ENCODE measurements at places on chromosomes 3 and 15.

DNA sequence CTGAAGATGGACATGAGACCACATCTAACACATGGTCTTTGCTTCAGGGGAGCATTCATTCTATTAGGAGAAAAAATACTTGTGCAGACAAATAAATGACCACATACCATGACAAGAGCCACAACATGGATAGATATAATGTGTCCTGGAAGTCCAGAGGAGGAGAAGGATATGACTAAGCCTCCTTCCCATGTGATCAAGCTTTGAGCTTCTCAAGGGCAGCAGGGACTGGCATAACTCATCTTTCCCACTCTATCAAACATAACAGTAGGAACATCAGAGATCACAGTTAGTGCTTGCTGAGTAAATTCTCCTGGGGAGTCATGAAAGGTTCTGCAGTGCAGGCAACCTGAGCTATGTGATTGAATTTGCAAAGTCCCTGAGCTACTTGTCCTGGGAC, 86.0 kb upstream of the LPP start:
- no peak for DNase-seq

GRCh38 chr3:112357930-112358780, 25.2 kb downstream of the CD200 start:
- DNase-seq: no peak

DNA sequence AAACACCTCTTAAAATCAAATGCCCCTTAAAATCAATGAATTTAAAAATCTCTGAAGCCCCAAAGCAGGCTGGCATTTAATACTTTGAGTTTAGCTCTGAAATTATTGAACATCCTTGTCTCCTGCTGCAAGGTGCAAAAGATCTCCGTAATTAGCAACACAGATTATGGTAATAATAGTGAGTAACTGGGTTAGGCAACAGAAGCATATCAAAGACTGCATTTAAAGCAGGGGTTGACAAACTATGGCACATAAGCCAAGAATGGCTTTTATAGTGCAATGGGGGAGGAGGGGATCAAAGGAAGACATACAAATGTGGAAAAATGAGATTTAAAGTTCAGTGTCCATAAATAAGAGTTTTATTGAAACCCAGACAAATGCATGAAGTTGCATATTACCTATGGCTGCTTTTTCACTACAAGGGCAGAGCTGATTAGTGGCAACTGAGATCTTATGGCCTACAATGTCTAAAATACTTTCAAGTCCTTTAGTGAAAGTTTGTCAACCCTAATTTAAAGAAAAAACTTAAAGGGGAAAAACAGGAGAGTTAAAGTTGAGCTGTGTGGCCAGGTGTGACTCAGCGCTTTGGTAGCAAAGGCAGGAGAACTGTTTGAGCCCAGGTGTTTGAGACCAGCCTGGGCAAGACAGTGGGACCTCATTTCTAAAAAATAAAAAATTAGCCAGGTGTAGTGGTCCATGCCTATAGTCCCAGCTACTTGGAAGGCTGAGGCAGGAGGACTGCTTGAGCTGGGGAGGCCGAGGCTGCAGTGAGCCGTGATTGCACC, 157.6 kb downstream of the TBL1XR1 start:
- DNase-seq: no peak

DNA sequence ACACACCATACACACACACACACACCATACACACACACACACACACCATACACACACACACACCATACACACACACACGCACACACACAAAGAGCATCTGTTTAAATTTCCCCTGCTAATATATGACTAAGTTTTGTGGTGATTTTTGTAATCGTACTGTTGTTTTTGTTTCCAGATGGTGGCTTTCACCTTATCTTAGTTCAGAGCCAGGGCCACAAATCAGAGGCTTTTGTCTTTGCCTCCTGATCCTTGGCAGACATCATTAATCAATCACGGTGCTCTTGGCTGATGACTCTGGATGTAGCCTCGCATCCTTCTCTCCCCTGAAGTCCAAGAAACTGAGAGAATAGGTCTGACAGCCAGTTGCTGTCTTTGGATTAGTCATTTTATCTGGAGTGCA, 52.1 kb downstream of the EDEM1 start:
- DNase-seq: peak; percentile 61

DNA sequence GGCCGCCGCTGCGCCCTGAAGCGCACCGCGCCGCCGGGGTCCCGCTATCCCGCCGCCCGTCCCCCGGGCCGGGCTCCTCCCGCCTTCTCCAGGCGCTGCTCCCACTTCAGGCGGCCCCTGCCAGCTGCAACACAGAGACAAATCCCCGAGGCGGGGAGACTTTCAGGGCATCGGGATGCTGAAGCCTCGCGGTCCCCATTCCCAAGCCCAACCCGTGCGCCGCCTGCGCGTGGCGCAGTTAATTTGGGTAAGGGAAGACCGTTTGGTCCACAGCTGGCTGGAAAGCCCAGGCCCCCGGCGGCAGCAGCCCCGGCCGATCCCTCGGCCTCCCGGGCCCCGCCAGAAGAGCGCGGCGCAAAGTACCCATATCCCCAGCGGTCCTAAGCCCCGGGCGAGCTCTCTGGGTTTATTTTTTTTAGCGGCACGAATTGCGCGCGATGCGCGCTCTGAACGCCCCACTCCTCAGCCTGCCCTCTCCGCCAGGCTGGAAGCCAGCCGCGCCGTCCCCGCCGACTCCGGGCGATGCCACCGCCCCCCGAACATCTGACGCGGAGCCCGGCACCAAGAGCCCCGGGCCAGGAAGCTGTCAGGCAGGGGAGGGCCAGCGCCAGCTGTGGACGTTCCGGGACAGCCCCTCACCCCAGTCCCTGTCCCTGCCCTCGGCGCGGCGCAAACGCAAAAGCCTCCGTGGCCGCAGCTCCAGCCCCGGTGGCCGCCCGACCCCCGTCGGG, 517 bp downstream of the FBN1 start:
- peak; percentile 63 for DNase-seq

DNA sequence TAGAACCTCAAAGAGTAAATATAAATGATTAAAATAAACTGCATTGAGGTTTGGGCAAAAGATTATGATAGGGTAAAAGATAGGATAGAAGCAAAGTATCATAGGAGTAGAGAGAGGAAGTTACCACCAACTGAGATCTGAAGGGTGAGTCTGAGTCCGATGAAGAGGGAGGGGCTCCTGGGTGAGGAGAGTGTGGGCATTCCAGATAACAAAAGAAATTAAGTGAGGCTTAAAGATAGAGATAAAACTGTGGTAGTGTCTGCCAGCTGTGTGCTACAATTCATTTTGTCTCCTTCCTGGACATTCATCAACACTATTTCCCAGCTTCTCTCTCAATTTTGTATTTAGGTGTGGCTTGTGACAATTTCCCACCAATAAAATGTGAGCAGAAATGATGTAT, 343.0 kb upstream of the PLSCR5 start:
- DNase-seq: peak; percentile 89

- no peak for DNase-seq
These were observed 66.9 kb upstream of the PRR20G start for GRCh38 chr3:127354761-127355160.

DNA sequence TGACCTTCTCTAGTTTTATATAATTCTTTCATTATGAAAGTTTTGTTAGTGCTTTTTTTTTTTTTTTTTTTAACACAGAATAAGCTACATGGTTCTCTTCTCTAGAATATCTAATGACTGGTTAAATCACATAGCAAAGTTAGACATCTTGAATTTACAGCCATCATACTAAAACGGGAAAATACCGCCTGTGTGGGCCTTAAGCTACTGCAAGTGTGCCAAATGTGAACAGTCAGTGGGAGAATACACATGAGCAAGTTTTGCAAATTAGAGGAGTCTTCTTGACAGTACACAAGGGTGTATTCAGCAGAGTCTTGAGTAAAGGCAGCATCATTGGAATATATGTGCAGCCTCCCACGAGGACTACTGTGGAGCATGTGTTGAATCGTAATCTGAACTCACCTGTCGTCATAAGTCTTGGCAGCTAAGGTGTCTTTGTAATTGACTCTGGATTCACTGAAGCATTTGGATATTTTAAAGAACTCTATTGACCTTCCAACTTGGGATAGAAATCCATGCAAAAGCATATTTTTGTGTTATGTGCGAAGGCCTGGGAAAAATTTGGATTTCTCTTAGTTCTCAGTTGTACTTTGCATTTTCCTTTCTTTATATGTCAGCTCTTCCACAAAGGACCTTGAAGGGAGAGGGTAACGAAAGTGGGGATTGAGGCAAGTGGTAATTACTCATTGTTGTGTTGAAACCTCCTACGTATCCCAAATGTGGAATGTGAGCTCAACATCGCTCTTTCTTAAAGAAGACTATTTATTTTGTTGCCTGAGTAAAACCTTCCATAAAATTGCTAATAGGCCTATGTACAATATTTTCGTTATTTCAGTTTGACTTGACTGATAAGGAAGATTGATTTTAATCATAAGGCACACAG, 117.4 kb downstream of the ATG7 start:
- no peak for DNase-seq

DNA sequence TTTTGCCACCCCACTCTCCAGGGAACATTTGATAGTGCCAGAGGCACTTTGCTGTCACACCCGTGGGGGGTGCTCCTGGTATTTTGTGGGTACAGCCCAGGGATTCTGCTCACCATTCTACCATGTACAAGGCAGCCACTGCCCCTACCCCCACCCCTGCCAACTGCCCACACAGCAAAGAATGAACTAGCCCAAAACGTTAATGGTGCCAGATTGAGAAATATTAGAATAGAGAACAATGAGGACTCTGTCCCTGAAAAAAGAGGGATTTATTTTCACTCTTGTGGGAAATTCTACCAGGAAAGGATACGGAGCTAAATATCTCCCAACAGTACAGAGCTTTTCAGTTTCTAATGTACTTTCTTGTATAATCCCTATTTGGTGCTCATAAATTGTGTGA, 154.5 kb upstream of the SUCLG2 start:
- no peak for DNase-seq
